Foreskin melanocyte (primary cell): ENCODE measurements at places on chromosomes 2 and 18.
A peak's percentile ranks its signal among the peaks of the same experiment; 100 is the strongest.

DNA sequence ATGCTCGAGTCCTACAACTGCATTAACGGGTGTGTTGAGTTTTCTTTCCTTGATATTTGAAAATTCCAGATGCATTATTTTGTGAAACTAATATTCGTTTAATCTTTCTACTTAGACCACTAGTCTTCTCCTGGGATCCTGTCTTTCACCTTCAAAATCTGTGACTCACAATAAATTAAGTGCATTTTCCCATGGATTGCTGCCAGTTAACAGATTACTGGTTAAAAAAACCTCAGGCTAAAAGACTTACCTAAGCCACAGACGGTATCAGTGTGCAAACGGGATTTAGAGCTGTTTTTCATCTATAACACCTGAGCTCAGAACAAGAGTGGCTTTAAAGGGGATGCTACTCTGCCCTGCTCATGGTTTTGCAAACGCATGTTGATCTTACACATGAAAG lies 10.2 kb downstream of the FECH start:
- DNase-seq: no peak

- DNase-seq: no peak
These were observed 87.0 kb downstream of the ALPK2 start for GRCh38 chr18:58541789-58542425.

DNA sequence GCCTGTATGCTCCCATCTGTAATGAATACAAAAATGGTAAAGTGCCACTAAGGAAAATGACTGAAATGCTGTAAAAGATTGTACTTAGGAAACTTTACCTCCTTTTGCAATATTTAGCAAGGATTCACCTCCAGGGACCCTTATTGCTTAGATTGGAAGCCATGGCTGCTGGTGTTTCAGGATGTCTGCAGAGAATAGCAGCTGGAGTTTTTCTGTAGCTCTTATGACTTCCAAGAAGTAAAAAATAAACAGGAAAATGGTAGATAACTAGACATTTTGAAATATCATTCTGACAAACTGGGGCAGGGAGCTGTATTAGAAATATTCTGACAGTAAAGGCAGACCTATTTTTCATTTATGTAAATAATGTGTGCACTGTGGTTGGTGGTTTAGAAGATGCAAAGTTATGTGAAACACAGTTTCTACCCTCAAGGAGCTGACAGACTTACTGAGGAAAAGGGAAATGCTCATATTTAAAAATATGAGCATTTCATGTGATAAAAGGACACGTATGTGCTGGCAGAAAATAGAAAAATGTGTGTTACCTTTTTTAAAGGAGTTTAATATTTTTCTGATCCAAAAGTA lies 224.9 kb upstream of the BOD1L2 start:
- DNase-seq: no peak

- peak; percentile 90 for DNase-seq
These were observed 231.3 kb downstream of the ZRANB3 start for GRCh38 chr2:135299658-135300244.
